ENCODE measurements at places on chromosomes 5 and 9. TPM values are rescaled to one million over a fixed set of nuclear protein-coding genes. Genes with fewer than 3 reads are reported as not detected.

- DNase-seq = no peak
These were observed 129.3 kb downstream of the GCNT1 start for GRCh38 chr9:76588316-76588715.

DNA sequence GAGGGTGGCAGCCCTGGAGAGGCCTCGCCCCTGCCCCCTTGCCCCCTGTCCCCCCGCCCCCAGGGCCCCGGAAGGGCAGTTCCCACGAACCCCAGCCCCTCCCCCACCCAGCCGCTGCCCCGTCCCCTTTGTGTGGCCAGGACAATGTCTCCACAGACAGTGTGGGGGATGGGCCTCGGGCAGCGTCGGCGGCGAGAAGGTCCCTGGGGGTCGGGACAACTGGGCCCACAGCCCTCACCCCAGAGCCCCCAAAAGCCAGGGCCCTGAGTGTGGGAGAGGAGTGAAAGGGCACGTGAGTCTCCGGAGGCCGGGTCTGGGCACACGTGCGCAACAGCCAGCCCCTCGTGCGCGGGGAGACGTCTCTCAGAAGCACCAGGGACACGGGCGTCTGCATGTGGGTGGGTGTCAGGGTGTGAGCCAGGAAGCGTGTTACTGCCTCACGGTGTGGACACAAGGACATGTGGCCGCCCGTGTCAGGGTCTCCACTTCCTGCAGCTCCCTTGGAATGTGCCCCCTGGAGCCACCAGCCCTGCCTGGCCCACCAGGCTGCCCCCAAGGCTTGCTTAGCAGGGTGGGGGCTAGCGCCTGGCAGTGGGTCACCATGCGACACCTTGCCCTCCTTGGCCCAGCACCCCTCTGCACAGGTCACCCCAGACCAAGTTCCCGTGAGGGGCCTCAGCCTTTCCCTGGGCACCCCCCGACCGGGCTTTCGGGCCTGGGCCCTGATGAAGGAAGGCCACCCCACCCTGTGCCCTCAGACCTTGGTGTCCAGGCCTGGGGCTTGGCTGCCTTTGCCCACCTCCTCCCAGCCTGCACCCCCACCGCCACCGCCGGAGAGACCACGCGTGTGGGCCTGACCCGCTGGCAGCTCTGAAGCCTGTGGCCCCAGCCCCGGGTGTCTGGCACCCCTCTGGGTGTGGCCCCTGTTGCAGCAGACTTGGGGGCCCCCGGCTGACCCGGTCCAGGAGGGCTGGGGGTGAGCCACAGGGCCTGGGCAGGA, 12.8 kb upstream of the NRARP start:
- DNase-seq = no peak

SLC6A18 gene
- 0.26 TPM for polyA plus RNA-seq

TRIP13 gene
- 13.1 TPM for polyA plus RNA-seq

DNA sequence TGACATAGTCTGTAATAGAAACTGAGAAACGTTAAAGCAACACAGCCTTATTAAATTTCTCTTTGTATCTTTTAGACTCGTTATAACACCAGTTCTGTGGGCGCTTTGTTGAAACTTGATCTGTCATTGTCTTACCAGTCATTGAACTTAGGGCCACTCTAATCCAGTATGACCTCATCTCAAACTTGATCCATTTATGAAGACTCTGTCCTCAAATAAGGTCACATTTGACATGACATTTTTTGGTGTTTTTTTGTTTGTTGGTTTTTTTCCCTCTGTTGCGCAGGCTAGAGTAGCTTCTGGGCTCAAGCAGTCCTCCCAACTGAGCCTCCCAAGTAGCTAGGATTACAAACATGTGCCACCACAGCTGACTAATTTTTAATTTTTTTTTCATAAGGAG, 5.9 kb downstream of the APC start:
- no peak for DNase-seq

DNA sequence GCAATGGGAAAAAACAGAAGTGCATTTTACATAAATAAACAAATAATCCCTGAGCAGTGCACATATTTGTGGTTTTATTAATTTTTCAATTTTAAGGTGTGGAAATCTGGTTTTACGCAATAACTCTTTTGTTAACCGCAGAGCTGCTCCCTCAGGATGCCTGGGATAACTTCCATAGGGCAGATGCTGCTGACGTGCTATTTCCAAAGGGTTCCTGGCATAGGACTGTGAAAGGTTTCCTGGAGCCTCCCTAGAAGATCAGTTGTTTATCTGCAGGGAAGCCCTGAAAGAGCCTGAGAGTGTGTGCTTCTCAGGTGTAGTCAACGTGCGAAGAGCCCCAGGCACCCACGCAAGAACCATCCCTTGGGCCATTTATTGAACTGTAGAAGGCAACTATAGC, 443.5 kb downstream of the PLK2 start:
- no peak for DNase-seq

DNA sequence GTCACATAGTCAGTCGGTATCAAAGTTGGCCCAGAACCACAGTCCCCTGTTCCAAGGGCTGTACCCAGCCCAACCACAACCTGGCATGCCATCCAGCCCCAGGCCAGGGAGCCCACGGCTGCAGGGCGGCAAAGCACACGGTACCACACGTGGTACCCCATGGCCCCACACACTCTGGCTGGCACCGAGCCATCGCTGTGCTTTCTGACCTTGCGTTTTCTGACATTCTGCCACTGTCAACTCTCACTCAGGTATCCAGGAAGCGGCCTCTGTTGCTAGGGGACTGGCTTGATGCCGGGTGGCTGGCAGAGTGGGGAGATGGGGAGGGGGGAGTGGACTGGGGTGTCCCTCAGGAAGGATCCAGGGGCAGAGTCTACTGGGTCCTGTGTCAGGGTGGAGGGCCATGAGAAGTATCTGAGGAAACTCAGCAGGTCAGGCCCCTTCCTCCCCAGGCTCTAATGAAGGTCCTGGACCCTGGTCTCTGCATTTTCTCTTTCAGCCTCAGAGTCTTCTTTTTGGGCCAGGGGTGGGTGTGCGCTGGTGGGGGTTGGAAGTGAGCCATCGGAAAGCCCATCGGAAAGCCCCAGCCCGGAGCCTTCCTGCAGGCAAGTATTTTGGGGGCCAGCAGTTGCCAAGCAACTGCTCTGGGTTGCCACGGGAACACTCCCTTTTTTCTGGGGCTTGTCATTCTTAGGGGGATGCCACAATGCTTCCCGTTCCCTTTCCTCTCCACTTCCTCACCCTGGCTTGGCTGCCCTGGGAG, 21.0 kb upstream of the RALGDS start:
- DNase-seq = no peak

GRCh38 chr9:98615633-98616032, 93.1 kb downstream of the GABBR2 start:
- DNase-seq = no peak

DNA sequence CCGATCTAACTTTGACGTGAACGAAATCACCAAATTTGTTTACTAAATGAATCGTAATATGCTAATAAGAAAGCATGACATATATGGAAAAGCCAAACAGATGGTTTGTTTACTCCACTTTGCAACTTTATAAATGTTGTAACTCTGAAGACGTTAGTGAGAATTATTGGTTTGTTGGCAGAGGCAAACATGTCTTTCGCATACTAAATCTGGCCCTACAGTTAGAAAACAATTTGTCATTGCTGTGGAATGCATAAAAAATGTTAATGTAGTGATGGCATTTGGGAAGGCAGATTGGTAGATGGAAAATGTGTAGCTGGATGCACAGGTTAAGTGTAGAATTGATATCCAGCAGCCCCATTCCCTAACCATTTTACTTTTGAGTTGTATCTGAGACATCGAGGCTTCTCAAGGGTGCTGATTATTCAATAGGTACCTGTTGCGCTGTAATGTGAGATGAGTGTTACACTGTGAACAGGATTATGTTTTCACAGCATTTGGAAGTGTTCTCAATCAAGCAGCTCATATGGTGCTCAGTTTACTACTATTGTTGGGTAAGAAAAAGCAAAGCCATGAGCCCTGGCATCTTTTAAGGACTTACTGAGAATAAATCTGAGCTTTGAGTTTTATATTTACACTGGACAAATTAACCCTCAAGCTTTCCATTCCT, 444.8 kb downstream of the BNC2 start:
- DNase-seq = no peak

GRCh38 chr9:133763272-133764183, 25.4 kb upstream of the SARDH start:
- no peak for DNase-seq

- peak; percentile 2 for DNase-seq
These were observed 1.3 kb downstream of the GNG10 start for GRCh38 chr9:111662576-111663300.

DNA sequence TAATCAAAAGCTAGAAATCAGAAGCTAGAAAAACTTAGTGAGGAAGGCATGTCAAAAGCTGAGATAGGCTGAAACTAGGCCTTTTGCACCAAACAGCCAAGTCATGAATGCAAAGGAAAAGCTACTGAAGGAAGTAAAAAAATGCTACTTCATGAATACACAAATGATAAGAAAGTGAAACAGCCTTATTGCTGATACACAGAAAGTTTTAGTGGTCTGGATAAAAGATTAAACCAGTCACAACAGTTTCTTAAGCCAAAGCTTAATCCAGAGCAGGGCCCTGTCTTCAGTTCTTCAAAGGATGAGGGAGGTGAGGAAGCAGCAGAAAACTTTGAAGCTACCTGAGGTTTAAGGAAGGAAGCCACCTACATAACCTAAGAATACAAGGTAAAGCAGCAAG, 102.5 kb upstream of the SH3GL2 start:
- no peak for DNase-seq

EPB41L4A gene
- polyA plus RNA-seq = 32.4 TPM

GRCh38 chr5:123215929-123216702, 127.1 kb downstream of the PRDM6 start:
- no peak for DNase-seq

- DNase-seq = no peak
These were observed 98.1 kb downstream of the RAPGEF6 start for GRCh38 chr5:131536850-131537448.

DNA sequence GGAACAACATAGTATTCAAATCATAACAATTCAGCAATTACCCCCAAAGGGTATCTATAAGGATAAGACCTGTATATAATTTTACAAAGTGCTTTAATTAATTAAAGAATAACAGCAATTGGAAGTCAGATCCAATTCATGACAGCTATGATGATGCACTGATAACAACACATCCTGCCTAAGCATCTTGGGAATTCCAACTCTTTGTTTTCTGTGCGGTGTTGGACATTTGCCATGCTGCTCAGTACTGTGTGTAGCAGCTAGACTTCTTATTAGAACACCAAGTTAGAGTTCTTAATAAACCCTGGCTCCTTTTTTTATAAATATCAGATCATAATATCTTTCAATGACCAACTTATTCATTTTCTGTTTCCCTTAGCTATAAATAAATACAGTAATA, 209.0 kb downstream of the SEC61B start:
- DNase-seq = peak; percentile 12

VAV2 gene
- 36.6 TPM for polyA plus RNA-seq

IFNA4 gene
- not detected for polyA plus RNA-seq

DNA sequence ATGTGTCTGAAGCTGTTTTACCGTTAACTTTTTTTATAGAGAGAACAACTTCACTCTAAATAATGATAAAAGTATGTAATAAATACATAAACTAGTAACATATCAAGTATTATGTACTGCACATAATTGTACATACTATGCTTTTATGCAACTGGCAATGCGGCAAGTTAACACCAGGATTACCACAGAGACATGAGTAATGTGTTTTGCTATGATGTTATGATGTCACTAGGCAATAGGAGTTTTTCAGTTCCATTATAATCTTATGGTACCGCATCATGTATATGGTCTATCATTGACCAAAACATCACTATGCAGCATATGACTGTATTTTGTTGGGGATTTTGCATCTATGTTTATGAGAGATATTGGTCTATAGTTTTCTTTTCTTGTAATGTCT, 326.4 kb upstream of the TARS1 start:
- DNase-seq = no peak

PLEKHG4B gene
- 15.9 TPM for polyA plus RNA-seq

GRIN1 gene
- not detected for polyA plus RNA-seq

DNA sequence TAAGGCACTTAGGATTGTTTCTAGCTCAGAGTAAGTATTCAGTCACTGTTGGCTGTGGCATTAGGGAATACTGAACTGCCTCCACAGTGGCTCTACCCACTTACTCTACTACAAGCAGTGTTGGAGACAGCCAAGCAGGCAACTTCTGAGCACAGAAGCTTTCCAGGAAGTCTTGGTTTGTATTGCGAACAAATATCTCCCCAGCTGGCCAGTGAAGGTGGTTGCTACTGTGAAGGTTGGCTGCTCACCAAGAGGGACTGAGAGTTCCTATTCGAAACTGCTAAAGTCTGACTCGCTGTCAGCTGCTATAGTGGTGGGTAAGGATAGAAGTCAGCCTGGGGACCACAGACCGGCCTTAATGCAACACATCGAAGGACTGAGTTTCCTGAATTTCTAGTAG, 319.1 kb downstream of the KIF4B start:
- DNase-seq = no peak

S100Z gene
- polyA plus RNA-seq = 0.17 TPM

GRCh38 chr9:852539-852938, 11.0 kb downstream of the DMRT1 start:
- DNase-seq = no peak

GRCh38 chr9:70901746-70902145, 219.7 kb downstream of the TRPM3 start:
- DNase-seq = no peak

OCLN gene
- polyA plus RNA-seq = 43.5 TPM

BNC2 gene
- 8.1 TPM for polyA plus RNA-seq

SMIM32 gene
- polyA plus RNA-seq = 20.1 TPM

DNA sequence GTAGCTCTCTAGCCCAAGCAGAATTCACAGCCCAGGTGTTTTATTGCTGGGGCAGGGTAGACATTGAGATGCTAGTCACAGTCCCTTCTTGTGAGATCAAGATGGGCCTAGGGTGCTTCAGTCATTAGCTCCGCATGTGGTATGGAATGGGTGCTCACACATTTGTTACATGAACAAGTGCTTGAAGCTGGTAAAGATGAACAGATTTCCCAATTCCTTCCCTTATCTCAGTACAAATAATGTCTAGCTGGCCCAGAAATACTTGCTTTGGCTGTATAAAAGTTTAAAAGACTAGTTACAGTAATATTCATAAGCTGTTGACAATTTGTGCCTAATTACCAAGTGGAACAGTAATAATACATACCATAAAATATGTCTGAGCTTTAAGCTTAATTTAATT, 143.4 kb upstream of the DHFR start:
- DNase-seq = no peak

NRG2 gene
- 1.1 TPM for polyA plus RNA-seq

- no peak for DNase-seq
These were observed 668.3 kb upstream of the CDH18 start for GRCh38 chr5:20656262-20656661.

- DNase-seq = no peak
These were observed 103.6 kb downstream of the MACIR start for GRCh38 chr5:103362211-103362610.

SPINK6 gene
- polyA plus RNA-seq = not detected

FAM240B gene
- 0.23 TPM for polyA plus RNA-seq
